Mesenchymal stem cell (in vitro differentiated cells and primary cell): ENCODE measurements at places on chromosomes 7 and 10.

DNA sequence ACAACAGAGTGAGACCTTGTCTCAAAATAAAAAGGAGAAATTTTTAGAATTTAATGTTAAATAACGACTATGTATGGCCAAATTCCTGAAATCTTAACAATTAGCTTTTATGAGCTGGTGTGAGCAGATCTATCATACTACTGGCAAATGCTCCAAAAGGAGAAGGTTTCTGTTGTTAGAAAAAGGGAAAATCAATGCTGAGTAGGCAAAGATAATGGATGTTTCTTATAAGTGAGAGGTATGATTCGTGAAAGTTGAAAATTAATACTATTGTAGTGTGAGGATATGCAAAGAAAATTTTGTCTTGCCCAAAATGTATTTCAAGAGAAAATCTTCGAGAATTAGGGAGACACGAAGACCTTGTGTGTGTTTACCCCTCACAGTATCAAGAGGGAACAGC is 40.8 kb upstream of the CUL1 start:
- no peak for DNase-seq

DNA sequence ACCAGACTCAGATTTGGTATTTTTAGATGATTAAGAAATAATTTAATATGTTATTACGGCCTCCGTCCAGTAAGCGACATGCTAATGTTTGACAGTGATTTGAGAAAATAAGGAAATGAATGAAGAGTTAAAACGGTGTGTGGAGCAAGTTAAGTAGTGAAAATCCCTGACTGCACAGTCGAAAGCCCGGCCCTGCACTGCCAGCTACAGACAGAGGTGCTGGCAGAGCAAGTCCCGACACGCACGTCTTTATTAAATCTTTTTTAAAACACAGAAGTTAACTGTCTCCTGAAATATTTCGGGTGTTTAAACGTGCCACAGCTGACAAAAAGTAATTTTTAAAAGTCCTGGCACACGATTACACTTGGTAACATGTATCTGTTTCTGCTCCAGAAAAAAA is 293.4 kb upstream of the RNF32 start:
- no peak for DNase-seq

GRCh38 chr10:57457972-57458512 is 809.7 kb downstream of the IPMK start:
- no peak for DNase-seq

GRCh38 chr7:155093596-155093995 is 23.5 kb downstream of the HTR5A start:
- DNase-seq = no peak

- DNase-seq = peak; percentile 8
Observed at GRCh38 chr10:56370217-56371113, 9.4 kb upstream of the ZWINT start.

- peak; percentile 56 for DNase-seq
Observed at GRCh38 chr7:1058821-1059199, 14.5 kb downstream of the GPR146 start.

DNA sequence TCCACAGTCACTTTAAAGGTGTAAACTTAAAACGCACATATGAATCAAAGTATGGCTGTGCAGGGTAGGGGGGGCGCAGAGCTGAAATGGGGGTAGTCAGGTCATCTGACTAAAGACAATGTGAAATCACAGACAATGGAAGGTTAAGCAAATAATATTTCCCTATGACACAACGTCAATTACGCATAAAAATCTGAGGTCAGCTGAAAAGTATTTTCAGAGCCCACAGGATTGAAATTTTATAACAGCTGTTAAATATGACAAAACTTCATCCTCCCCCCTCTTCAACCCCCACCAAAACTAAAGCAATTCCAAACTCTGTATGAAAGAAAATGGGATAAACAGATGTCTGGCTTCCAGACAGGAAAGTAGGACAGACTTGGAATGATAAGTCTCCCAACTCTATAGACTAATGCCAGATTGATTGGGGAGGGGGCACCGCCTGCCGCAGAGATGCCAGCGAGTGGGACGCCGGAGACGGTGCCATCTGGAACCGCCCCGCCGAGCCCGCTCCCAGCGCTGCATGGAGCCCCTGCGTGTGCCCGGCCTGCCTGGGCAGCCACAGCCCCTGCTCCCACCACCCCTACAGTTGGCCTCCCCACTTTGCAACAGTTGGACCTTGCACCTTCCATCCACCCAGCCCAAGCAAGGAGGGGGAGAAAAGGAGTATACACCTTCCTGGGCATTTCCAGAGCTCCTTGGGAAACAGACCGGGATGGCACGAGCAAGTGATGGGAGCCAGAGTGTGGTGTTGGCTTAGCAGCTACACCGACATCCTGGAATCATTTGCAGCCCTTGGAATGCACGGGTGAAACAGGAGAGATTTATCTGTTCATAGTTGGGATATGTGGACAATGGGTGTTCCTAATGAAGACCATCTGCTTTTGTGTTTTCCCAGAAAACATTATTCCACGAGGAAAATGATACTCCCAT is 10.7 kb downstream of the EBF3 start:
- no peak for DNase-seq

DNA sequence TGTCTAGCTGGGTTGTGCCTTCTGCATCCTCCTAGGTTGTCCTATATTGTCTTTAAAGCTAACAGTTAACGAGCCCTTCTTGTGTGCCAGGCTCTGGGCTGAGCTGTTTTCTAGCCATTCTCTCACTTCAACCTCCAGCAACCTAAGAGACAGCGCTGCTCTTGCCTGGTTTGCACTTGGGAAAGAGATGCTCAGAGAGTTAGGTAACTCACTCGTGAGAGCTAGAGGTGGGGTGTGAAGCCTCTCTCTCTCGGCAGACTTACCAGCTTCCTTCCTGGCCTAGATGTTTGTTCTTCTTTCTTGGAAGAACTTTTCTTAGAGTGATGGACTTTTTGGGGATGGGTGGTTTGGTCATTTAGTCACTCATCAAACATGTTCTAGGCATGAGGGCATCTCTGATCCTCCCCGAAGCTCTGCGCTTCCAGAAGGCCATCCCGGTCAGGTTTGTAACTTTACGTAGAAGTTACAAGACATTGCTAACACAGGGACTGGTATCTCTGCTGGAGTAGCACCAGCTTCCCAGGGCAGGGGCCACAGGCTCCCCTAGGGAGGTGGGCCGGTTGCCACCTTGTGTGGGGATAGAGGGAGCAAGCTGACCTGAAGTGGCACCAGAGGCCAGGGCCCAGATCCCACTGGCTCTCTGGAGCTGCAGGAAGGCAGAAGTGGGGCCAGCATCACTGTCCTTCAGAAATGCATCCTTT is 14.3 kb downstream of the TSPAN15 start:
- DNase-seq = no peak

- peak; percentile 48 for DNase-seq
Observed at GRCh38 chr10:47340608-47341170, 7.5 kb upstream of the RBP3 start.

DNA sequence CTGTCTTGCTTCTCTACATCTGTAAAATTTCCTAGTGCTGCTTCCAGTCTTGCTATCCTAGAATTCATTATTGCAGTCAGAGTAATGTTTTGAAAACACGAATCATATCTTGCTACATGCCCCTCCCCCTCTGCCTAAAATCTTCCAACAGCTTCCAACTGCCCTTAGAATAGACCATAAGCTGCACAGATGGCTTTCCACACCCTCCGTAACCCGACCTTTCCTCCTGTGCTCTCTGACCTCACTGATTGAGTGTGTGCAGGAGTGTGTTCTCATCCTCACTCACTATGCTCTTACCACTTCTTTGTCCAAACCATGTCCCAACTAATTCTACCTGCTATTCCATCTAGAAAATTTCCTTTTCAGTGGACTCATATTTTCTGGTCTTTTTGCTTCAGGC is 121.2 kb upstream of the ANKRD1 start:
- DNase-seq = no peak

GRCh38 chr7:191105-191980 is 1.0 kb upstream of the FAM20C start:
- peak; percentile 80 for DNase-seq

GRCh38 chr7:103593691-103594090 is 147.7 kb upstream of the SLC26A5 start:
- no peak for DNase-seq

DNA sequence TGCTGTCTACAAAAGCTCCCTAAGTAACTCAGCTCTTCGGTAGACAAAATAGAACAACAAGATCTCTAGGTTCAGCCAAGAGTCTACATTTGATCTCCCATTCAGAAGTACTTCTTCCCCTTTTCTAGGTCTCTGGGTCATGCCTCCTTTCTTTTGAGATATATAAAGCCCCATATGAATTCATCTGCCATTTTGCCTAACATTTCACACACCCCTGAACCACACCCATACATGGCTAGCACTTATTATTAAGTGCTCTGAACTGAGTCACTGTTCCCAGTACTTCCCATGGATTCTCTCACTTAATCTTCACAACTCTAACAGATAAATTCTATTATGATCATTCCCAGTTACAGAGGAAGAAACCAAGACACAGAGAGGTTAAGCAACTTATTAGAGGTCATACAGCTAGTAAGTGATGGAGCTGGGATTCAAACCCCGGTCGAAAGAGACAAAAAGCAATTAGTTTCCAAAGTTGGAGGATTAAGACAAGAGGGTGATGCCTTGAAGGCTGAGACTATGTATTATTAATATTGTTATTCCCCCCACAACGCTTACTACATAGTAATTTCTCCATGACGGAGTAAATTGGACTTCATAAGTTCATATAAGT is 17.3 kb downstream of the MYOF start:
- peak; percentile 72 for DNase-seq

DNA sequence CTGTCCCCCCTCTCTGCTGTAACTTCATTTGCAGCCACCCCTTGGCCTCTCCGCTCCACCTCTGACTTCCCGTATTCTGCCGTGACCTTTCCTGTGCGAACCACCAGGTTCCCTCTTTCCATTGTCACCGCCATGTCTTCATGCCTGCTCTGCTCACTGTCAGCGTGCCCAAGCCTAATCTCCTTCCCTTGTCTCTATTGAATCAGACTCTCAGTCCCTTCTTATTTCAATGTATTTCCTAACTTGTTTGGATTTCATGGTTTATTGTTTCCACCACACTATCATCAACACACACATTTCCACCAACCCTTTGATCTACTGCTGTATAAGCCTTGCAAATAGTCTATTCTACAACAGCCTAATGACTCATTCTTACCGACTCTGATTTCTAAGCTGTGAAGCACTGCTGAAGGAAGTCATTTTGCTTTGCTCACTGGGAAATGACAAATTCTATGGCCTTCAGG is 30.0 kb upstream of the INHBA start:
- DNase-seq = peak; percentile 50
